ENCODE measurements at places on chromosomes 3 and 15.

- DNase-seq = peak; percentile 3
Measured at GRCh38 chr3:158160958-158161357, 51.1 kb downstream of the RSRC1 start.

GRCh38 chr3:71428841-71429596 lies 154.5 kb downstream of the FOXP1 start:
- no peak for DNase-seq

GRCh38 chr3:12496453-12496761 lies 12.1 kb downstream of the TSEN2 start:
- DNase-seq = no peak

GRCh38 chr15:65259367-65259797 lies 27.3 kb downstream of the PARP16 start:
- no peak for DNase-seq

DNA sequence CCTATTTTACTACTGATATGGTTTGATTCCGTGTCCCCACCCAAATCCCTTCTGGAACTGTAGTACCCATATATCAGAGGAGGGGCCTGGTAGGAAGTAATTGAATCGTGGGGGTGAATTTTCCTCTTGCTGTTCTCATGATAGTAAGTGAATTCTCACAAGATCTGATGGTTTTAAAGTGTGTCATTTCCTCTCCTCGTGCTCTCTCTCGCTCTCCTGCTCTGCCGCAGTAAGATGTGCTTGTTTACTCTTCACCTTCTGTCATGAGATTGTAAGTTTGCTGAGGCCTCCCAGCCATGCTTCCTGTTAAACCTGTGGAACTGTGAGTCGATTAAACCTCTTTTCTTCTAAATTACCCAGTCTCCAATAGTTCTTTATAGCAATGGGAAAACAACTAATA lies 81.2 kb upstream of the ZBTB20 start:
- DNase-seq = no peak

- no peak for DNase-seq
Measured at GRCh38 chr3:65561617-65562016, 477.1 kb downstream of the MAGI1 start.

- DNase-seq = no peak
Measured at GRCh38 chr3:173401369-173401768, 3.8 kb downstream of the NLGN1 start.

GRCh38 chr3:122101646-122102045 lies 46.5 kb downstream of the CD86 start:
- peak; percentile 87 for DNase-seq

GRCh38 chr3:31230425-31231223 lies 302.1 kb upstream of the STT3B start:
- DNase-seq = no peak

GRCh38 chr3:5811016-5811415 lies 623.5 kb downstream of the EDEM1 start:
- DNase-seq = no peak

DNA sequence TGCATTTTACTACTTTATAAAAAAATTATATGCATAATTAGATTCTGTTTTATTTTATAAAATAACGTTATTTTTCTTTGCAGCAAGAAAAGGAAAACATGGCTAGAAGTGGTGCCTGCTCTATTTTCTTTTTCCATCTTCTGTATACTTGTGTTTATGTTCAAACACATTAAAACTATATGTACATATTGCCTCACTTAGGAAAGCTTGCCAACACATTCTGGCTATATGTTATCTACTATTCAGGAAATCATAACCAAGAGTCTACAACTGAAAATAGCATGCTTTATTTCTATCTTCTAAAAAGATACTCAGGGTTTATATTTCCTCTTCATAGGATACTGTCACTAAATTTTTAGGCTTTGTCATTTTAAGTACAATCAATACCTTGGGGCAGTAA lies 90.2 kb upstream of the KCNMB2 start:
- DNase-seq = no peak

- no peak for DNase-seq
Measured at GRCh38 chr15:60744826-60745460, 266.0 kb upstream of the ICE2 start.

Data from activated CD4-positive, alpha-beta T cell treated with anti-CD3 and anti-CD28 coated beads, Interleukin-2, Interleukin-6, amounts not matched to agents 100 ng/mL and 50 ng/mL, durations not matched to agents 16 hours and 8 hours (primary cell).